ENCODE measurements at places on chromosomes 2 and 18. TPM values are rescaled to one million over a fixed set of nuclear protein-coding genes. Genes with fewer than 3 reads are reported as not detected.

SDC1 gene
- not detected for total RNA-seq

DNA sequence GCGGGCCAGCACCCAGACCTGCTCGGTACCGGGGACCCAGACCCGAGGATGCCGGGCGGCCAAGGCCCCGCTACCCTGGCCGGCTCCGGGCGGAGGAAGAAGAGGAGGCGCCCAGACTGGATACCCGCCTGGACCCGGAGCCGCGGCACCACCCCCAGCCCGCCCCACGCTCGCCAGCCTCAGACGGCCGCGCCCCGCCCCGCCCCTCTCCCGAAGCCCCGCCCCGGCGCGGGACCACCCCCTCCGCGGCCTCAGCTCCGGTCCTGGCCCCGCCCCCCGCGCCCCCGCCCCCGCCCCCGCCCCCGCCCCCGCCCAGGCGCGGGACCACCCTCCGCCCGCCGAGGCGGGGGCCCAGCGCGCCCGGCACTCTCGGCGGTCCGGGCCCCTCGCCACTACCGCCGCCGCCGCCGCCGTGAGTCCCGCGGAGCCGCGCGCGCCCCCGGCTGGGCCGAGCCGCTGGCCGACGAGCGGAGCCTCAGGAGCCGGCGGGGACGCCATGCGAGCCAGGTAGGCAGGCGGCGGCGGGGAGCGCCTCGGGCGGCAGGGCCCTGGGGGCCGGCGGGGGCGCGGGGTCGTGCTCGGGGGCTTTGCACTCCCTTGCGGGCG lies at the start of gene SH3BP4:
Gene SH3BP4, plus strand, starts transcription at position 354 of the 606 bp plus-strand sequence. CDS start 82,986 bp downstream, outside the sequence.
- no peak for DNase-seq
- H3K4me1 ChIP-seq, result peaks cover 2% of the 10 kb centered on the region
- H3K27me3 ChIP-seq, result peaks cover 73% of the 10 kb centered on the region
- no peak within 1 kb of the TSS for H3K27ac ChIP-seq
- H3K36me3 ChIP-seq, result no peaks in the 10 kb centered on the region
- H3K4me3 ChIP-seq, result peak within 1 kb of the TSS; percentile 44

GRCh38 chr2:241037498-241037897 lies 39.1 kb downstream of the SNED1 start:
- no peak overlapping the region for H3K27ac ChIP-seq
- H3K4me1 ChIP-seq, result peaks cover 25% of the 10 kb centered on the region

- no peak overlapping the region for H3K4me3 ChIP-seq
- H3K27me3 ChIP-seq, result no peaks in the 10 kb centered on the region
- H3K27ac ChIP-seq, result no peak overlapping the region
- H3K4me1 ChIP-seq, result no peaks in the 10 kb centered on the region
Measured at GRCh38 chr2:150674283-150674682, 186.8 kb upstream of the RND3 start.

DNA sequence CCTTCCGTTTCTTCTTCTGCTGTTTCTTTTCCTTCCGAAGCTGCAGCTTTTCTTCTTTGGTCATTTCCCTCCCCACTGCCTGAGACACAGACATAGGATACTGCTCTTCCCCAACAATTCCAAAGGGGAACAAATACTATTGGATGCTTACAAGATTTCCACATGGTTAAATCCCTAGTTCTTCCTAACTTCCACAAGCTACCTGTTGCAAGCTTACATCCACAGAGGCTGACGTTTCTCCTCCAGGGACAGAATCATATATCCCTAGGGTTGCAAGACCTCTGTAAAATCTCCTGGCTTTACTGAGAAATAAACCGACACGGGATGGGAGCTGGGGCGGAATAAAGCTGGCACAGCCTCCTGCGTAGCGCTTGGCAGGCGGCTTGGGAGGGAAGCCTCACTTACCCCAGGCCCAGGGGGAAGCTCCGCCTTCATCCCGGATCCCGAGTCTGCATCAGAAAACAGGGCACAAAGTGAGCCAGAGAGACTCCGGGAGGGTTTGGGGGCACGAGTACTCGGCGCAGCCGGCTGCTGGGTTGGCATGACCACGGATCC lies 590 bp downstream of the EIF2B4 start:
- H3K27ac ChIP-seq, result peak overlapping the region; percentile 90
- H3K27me3 ChIP-seq, result no peaks in the 10 kb centered on the region
- H3K4me1 ChIP-seq, result peaks cover 36% of the 10 kb centered on the region
- peak overlapping the region; percentile 84 for H3K4me3 ChIP-seq
- peaks cover 43% of the 10 kb centered on the region for H3K36me3 ChIP-seq

DNA sequence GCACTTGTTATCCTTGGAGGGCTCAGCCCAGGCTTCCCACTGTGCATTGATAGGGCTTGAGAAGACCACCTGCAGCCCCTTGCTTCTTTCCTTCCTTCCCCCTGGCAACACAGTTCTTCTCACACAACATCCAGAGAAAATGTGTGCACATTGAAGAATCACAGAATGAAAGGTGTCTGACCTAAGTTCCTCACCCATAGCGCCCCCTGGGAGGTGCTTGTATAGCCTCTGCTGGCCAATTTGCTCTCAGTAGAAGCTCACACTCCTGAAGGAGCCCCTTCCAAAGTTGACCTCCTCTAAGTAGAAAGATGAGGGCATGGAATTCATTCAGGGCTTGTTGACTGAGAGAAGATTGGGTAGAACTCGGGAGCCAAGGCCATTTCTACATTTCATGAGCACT lies 758.4 kb upstream of the KLHL29 start:
- no peak overlapping the region for H3K27ac ChIP-seq
- H3K36me3 ChIP-seq, result no peaks in the 10 kb centered on the region
- no peaks in the 10 kb centered on the region for H3K4me1 ChIP-seq
- no peak for DNase-seq

All from activated CD8-positive, alpha-beta memory T cell treated with anti-CD3 and anti-CD28 coated beads, Interleukin-2, amount 10 ng/mL, durations not matched to agents 7 days and 5 days (primary cell).